ENCODE measurements at places on chromosomes 7 and 10.
A peak's percentile ranks its signal among the peaks of the same experiment; 100 is the strongest.

DNA sequence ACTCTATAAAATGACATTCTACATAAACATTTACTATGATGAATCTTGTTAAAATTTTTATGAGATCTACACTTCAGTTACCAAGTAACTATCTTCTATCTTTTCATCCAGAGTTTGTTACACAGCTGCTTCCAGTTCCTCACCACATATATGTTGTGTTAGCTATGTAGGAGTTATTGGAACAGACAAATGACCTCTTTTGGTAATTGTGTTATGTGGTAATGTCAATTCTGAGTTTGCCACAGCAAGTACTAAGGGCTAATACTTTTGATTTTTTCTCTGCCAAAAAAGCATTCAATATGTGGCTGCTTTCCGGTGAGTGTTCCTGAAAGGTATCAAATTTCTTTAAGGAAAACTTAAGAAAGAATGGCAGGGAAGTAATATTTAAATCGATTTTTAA lies 573.9 kb upstream of the PCDH15 start:
- no peak for DNase-seq

- DNase-seq, result no peak
Measured at GRCh38 chr7:2200584-2200980, 32.2 kb downstream of the MAD1L1 start.

DNA sequence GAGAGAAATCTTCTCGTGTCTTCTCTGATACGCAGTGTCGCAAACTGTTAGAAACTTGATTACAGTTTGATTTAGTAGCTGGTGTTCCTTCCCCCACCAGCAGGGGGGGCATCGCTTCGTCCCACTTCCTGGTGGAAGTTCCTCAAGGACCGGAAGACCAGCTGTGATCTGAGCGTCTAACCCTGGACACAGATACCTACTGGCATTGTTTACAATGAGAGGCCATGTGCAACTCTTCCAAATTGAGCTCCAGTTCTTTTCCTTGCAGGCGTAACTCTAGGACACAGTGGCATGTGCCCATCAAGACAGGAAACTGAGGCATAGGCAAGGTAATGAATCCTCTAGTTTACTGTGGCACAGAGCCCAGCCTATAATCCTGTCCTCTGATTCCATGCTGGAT lies 219.0 kb downstream of the CCDC3 start:
- no peak for DNase-seq

DNA sequence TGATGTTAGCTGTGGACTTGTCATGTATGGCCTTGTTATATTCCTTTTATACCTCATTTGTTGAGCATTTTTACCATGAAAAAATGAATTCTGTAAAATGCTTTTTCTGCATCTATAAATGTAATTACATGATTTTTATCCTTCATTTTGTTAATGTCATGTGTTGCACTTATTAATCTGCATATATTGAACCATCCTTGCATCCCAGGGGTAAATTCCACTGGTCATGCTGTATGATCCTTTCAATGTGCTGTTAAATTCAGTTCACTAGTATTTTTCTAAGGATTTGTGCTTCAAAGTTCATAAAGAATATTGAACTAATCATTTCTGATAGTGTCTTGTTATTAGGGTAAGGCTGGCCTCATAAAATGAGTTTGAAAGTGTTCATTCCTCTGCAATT lies 31.9 kb upstream of the AHR start:
- no peak for DNase-seq

GRCh38 chr7:143383642-143383957 lies 2.5 kb downstream of the ZYX start:
- DNase-seq, result no peak

- no peak for DNase-seq
Measured at GRCh38 chr7:45177801-45178200, 20.2 kb downstream of the RAMP3 start.

DNA sequence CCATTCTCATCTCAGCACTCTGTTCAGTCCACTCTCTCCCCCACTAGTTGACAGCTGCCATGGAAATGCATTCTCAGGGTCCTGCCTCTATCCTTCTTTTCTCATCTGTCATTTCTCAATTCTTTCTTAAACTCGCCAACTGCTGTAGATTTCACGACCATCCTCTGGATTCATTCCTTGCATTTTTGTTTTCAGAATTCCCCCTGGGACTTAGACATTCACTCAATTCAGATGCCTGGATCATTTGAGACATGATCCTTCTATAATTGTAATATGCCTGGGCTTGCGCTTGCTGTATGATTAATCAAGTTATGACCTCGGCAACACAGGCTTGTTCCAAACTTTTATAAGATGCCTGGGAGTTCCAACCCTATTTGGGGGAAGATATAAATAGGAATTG lies 104.5 kb downstream of the RAB11FIP2 start:
- DNase-seq, result no peak

- no peak for DNase-seq
Measured at GRCh38 chr7:20449176-20449575, 118.5 kb downstream of the ITGB8 start.

GRCh38 chr10:75959209-75959608 lies 527.8 kb downstream of the LRMDA start:
- DNase-seq, result peak; percentile 62

- DNase-seq, result no peak
Measured at GRCh38 chr10:7458556-7458955, 47.7 kb upstream of the SFMBT2 start.

GRCh38 chr7:33774762-33775523 lies 130.4 kb upstream of the BMPER start:
- DNase-seq, result peak; percentile 69

- no peak for DNase-seq
Measured at GRCh38 chr10:36721871-36722270, 403.5 kb upstream of the ANKRD30A start.

DNA sequence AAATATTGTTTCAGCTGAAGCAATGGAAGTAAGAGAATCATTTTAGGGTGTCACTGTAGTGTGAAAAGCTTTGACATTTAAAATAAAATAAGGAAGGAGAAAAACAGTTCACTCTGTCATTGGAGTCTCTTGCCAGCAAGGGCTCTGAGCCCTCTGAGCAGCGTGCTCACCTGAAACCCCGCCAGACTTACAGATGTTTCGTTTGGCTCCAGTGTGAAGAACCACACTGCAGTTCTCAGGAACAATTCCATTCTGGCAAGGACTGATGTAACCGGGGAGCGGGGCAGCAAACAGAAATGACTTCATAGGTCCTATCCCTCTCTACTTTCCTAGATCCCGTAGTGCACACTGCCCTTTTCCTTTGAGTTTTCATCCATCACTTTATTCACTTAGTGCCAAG lies 164.3 kb downstream of the CELF2 start:
- no peak for DNase-seq

- DNase-seq, result no peak
Measured at GRCh38 chr7:101466871-101467270, 104.2 kb downstream of the COL26A1 start.

DNA sequence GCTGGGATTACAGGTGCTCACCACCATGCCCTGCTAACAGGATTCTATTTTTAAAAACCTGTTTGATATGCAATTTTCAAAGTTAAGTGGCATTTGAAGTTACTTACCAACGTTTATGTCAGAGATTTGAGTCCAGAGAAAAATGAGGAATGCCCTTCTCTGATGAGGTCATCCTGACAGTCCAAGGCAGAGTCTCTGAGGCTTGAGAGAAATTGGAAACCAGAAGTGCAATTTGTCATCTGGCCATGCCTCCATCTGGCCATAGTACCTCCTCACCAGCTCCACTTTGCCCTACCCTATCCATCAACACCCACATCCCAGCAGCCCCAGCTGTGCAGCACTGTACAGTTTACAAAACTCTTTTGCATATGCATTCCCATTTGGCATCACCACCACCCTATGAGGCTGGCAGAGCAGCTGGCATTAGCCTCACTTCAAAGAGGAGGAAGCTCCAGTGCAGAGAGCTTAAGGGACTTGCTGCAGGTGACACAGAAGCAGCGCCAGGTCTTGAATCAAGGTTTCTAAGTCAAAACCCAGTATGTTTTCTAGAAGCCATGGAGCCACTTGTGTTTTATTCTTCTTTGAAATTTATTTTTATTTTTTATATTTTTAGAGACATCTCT lies 54.5 kb upstream of the PDZD8 start:
- no peak for DNase-seq

GRCh38 chr7:44634839-44635591 lies 28.6 kb downstream of the OGDH start:
- DNase-seq, result no peak

GRCh38 chr7:111098011-111098925 lies 7.3 kb downstream of the LRRN3 start:
- no peak for DNase-seq

DNA sequence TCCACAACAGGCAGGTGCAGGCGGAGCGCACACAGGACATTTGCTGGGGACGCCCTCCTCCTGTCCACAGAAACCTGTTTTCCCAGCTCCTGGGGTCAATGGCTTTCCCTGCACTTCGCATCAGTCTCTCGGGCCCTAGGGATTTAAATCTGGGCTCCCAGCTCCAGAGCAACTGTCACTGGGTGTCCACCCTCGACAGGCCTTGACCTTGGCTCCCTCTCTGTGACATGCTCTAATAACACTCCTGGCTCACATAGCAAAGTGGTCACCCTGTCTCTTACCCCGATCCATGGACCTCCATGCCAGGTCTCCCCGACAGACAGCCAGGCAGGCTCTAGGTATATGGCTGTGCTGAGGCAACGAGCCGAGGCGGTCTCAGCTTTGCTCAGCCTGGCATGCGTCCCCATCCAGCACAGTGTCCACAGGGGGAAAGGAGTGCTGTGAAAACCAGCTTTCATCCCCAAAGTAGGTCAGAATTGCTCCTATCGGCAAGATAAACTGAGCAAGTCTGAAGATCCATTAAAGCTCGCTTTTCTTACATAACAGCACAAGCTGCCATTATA lies 195.6 kb downstream of the TNS3 start:
- DNase-seq, result no peak

DNA sequence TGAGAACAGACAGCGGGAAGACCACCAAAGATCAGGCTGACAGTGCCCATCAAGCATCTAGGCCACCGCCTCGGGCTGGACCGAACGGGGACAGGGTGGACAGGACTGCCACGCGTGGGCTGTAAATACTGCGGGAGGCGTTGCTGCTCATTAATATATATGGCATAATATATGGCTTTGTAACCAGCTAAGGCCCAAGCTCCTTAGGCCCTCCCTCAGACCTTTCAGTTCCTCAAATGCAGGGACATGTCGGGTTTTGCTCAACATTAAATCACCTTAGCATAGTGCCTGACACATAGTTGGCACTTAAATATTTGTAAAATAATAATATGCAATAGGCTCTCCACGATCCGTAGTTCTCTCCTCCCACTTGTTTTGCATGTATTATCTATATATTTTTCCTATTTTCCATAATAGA lies 402 bp upstream of the TMEM168 start:
- DNase-seq, result no peak

DNA sequence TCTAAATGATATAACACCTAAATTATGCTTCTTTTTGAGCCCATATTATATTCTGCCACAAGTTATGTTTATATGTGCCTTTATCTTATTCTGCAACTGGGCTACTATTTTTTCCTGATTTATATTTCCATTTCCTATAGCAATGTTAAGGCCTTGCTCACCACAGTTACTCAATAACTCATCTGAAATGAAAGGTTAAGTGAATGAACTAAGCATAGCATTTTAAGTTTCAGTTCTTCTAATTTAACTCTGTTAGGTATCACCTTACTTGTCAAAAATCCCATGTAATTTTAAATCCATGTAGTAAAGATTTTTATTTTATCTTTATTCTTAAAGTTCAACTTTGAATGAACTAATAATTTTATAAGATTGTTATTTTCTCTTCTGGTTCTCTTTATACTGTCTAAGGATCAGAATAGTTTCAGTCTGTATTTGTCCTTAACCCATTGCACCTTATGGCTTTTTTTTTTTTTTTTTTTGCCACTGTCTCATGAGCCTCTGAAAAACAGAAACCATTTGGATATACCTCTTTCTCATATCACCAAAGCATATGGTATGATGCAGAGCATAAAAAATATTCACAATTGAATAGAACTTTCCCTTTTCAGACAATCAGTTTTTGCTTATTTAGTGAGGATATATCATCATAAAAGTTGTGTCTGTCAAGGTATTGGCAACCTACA lies 301.8 kb upstream of the ZWINT start:
- no peak for DNase-seq

GRCh38 chr10:33418301-33418700 lies 83.8 kb upstream of the NRP1 start:
- no peak for DNase-seq

GRCh38 chr7:37304921-37305320 lies 143.7 kb downstream of the ELMO1 start:
- DNase-seq, result no peak

DNA sequence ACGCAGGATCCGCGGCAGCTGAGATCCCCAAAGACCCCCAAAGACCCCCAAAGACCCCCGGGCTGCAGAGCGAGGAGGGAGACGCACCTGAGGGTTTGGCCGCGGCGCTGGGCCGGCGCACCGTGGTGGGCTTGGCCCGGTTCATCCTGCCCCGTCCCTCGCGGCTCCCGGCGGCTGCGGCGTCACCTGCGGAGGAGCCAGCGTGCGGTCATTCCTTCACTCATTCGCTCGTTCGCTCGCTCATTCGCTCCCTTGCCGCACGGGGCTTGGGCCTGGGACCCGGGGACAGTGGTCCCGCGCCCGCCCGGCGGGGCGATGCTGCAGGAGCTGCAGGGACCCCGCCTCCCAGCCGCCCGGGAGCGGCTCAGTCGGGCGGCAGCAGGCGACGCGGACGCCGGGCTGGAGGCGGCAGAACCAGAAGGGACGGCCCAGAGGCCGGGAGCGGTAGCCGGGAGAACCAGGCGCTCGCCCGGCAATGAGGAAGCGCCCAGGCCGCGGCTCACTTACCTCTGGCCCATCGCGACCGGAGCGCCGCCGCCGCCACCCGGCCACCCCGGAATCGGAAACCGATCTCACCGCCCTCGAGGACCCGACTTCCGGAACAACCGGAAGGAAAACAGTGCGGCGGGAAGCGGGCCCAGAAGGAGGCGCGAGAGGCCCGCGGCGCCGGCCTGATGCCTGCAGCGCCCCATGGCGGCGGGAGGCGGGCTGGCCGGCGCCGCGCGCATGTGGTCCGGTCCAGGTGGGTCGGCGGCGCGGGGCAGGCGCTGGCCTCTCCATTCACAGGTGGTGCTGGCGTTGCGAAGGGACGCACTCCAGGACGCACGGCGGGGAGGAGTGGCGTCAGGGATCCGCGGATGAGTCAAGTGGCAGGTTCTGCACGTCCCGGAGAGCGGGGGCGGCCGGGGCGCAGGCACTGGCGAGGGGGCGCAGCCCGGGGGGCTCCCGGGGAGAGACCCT lies at the start of gene INTS1:
TSS of gene INTS1 (minus strand) at position 574 of the 960 bp plus-strand sequence. CDS start at position 145, 429 bp downstream.
- DNase-seq, result peak; percentile 22

DNA sequence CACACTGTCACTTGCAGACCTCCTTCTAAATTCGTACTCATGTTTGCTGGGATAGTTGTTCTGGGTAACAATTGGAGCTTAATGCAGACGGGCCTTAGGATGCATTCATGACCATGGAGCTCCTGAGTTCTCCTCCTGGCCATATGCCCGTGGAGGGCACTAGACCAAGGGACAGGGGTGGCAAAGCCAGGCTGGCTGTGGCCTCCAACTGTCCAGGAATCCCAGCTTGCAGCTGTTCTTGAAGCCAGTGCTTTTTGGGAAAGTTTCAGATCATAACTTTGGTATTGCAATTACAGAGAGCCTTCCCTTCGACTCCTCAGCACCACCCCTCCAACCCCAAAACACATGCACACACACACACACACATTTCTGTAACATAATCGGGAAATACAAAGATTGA lies 30.6 kb downstream of the ANTXRL start:
- no peak for DNase-seq

Data from non-pigmented ciliary epithelial cell (primary cell).